ENCODE measurements at places on chromosomes 7 and 10.

GRCh38 chr7:142749218-142749993 lies at the start of gene PRSS1:
Gene PRSS1 (plus strand): TSS chr7:142749472. CDS start chr7:142749485, 13 bp downstream.
- no peak for DNase-seq

- peak; percentile 33 for DNase-seq
Observed at GRCh38 chr7:129091484-129092002, 36.6 kb upstream of the TNPO3 start.

GRCh38 chr10:102633287-102633686 lies 11.0 kb upstream of the TRIM8 start:
- peak; percentile 37 for DNase-seq

- no peak for DNase-seq
Observed at GRCh38 chr10:57579926-57580325, 687.8 kb downstream of the IPMK start.

DNA sequence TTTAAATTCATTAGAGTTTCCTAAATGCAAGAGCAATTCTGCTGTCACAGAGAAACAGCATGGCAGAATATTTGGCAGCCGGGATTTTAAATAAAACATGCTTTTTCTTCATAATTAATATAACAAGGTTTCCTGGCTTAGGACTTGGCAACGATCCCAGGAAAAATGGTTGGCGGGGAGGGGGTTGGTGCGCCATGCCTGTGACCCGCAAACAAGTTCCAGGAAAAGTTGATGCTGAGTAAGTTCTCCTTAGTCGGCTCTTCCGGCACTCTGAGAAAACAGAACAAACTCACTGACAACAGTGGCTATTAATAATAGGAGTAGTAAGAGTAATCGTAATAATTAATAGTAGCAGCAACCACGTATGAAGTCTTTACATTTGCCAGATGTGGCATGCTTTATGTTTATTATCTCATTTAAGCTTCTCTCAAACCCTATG lies 4.6 kb downstream of the HABP2 start:
- no peak for DNase-seq

DNA sequence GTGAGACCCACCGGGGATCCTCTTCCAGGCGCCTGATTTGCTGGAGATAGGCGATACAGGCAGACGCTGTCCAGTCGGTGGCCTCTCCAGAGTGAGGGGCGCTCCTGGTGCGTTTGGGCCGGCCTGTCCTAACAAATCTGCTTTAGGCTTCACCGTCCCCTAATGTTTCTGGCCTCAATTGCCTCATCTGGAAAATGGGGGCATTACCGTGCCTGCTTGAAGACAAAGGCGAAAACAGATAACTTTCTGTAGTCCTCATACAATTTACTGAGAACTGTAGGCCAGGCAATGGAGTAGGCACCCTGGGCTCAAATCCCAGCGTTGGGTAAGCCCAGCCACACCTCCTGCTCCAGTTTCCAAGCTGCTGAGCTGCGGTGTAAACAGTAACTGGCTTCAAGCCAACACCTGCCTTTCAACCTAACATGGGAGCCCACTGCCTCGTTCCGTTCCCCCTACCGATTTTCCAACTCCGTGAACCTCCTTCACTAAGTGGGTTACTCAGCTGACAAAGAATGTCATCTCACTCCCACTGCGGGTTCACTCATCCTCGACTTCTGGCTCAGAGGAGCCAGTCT lies 589 bp upstream of the ZFAND4 start:
- DNase-seq, result no peak

- no peak for DNase-seq
Observed at GRCh38 chr10:102342958-102343357, 52.5 kb upstream of the NFKB2 start.

- no peak for DNase-seq
Observed at GRCh38 chr7:158847451-158847866, 8.9 kb upstream of the DYNC2I1 start.

DNA sequence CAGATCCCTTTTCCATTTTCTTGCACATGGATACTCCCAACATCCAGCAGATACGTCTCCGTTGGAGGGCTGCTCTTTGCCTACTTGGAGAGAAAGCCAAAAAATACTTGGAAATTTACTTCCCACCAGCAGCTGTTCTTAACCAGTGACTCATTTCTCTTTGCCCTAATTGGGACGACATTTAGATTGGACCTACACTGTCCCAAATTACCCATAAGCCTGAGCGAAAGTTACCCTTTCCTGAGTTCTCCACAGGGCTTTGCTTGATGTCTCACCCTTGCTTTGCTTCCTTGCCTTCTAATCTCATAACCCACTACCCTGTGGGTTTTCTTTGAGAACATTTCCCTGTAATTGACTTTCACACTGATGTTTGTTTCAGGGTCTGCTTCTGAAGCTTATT lies 48.1 kb downstream of the SAMD8 start:
- DNase-seq, result no peak

GRCh38 chr10:96695366-96695765 lies 24.9 kb downstream of the PIK3AP1 start:
- DNase-seq, result no peak

GRCh38 chr10:22320591-22321155 lies at the start of gene BMI1:
Gene BMI1 (plus strand): TSS chr10:22321099. CDS start chr10:22326450, 5,351 bp downstream.
- DNase-seq, result peak; percentile 61

- DNase-seq, result no peak
Observed at GRCh38 chr7:157978766-157979165, 608.9 kb downstream of the PTPRN2 start.

GRCh38 chr7:137937202-137937560 lies 64.7 kb downstream of the CREB3L2 start:
- no peak for DNase-seq

- no peak for DNase-seq
Observed at GRCh38 chr7:159328096-159328495, 183.4 kb upstream of the VIPR2 start.

- DNase-seq, result peak; percentile 13
Observed at GRCh38 chr7:99579956-99580777, 17.9 kb upstream of the TMEM225B start.

- no peak for DNase-seq
Observed at GRCh38 chr10:33979195-33979594, 644.7 kb upstream of the NRP1 start.

DNA sequence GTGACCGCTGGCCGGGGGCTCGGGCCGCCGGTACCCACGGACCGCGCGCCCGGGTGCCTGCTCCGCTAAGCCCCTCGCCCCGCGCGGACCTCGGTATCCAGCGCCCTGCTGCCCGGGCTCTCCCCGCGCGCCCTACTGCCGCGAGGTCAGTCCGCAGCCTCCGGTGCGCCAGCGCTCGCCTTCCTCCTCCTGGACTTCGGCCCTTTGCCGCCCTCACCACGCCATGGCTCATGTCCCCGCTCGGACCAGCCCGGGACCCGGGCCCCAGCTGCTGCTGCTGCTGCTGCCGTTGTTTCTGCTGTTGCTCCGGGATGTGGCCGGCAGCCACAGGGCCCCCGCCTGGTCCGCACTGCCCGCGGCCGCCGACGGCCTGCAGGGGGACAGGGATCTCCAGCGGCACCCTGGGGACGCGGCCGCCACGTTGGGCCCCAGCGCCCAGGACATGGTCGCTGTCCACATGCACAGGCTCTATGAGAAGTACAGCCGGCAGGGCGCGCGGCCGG lies 483 bp downstream of the GDF10 start:
- DNase-seq, result no peak

DNA sequence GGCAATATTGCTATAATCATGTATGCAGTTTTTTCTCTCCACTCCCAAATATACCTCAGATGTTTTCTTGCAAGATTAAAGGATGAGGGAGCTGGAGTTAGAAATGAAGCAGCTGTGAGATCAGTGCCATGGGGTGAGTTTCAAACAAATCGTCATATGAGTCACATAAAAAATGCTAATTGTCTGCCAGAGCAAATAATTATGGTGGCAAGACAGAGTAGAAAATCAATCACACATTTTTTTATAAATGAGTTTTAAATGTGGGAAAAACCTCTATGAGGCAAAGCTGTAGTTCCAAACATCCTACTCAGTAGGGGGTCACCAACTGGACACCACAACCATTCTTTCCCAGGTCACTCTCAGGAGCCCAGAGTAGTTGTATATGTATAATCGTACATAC lies 55.3 kb downstream of the CH25H start:
- no peak for DNase-seq

- DNase-seq, result no peak
Observed at GRCh38 chr10:88181902-88182600, 318.6 kb downstream of the PTEN start.

DNA sequence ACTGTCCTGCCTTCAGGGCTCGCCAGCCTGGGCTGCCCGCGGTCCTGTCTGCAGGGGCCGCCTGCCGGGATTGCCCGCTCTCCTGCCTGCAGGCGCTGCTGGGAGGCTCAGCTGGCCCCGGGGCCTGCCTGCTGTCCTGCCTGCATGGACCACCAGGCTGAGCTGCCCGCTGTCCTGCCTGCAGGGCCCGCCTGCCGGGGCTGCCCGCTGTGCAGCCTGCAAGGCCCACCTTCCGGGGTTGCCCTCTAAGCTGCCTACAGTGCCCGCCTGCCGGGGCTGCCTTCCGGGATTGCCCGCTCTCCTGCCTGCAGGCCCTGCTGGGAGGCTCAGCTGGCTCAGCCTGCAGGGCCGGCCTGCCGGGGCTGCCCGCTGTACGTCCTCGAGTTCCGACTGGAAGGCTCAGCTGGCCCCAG lies 164.4 kb downstream of the GLRX3 start:
- DNase-seq, result no peak

DNA sequence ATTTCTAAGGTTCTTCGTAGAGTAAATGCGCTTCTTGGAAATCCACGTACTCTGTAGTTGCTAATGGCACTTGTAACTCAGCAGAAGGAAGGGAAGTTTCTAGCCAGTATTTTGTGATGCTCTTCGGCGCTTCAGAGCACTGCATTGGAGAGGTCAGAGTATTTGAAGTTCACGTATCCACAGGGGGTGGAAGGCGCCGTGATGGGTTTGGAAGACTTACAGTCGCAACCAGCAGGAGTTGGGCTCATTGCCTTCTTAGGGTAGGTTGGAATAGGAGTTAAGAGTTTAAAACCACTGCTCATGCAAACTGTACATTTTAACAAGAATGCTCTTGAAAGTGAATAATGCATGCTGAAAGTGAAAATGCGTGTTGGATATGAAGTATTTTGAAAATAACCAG lies 49.1 kb downstream of the SHH start:
- no peak for DNase-seq

- DNase-seq, result no peak
Observed at GRCh38 chr10:70053218-70053840, 683 bp downstream of the MACROH2A2 start.

DNA sequence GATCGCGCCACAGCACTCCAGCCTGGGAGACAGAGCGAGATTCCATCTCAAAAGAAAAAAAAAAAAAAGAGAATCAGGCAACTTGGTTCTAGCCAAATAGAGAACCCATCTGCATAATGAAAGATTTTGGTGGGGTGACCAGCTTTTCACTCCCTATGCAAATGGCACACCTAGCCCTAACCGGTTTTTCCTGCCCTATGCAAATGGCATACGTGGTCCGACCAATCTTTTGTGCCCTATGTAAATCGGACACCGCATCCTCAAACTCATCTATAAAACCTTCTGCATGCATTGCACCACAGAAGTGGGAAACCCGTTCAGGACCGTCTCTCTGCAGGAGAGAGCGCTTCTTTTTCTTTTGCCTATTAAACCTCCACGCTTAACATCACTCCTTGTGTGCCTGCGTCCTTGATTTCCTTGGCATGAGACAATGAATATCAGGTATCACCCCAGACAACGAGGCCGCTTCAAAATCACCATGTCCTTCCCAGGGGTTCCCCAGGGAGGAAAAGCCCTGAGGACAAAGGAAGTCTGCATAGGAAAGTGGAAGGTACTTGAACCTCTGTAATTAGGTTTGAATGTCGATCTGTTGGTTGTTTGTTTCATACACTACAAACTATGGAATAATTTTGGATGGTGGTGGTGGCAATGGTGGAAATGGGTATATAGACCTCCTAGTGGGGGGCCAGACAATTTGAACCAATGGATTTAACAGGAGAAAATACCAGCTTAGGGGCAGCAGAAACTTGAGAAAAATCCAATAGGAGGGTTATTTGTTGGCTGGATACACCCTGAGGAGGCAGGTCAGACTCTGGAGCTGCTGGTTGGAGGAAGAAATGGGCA lies 396.2 kb downstream of the TYW1 start:
- no peak for DNase-seq

- no peak for DNase-seq
Observed at GRCh38 chr7:37921876-37922275, 1.4 kb downstream of the EPDR1 start.

DNA sequence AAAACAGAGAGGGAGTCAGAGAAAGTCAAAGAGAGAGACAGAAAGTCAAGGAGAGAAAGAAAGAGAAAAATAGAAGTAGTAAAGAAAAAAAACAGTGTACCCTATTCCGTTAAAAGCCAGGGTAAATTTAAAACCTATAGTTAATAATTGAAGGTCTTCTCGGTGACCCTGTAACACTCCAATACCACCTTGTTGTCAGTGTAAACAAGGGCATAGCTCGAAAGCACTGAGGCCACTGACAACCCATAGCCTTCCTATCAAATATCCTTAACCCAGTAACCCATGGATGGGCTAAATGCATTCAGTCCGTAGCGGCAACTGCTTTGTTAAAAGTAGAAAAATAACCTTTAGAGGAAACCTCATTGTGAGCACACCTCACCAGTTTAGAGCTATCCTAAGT lies 100.4 kb downstream of the ZNF467 start:
- DNase-seq, result no peak

DNA sequence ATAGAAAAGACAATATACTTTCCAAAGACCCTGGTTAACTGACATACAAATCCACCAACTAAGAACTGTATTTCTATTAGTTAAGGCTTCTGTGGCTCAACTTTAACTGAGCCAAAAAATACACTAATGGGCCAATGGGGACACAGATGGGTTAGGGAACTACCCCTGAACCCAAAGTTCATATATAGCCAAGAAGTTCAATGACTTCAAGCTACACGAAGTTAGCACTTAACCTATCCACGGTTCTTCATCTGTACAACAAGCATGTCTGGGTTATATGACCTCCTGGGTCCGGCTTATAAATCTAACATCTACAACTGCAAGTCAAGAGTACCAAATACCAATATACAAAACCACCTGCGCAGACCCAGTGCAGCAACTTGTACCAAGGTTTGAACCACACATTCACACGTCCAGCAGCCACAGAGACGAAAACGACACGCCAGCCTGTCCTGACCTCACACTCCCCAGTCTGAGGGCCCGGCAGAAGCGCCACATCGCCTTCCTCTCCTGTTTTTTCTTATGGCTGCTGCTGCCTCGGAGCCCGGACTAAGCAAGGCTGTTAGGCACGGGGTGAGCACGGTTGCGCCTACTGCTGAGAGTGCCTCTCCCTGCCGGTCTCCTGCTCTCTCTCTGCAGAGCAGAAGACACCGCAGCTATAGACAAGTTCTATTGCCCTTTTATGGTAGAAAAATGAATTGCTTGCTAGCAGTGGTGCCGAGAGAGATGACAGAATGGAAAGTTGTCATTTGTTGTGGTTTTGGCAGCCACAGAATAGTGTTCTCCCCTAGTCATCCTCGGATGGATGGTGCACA lies 86.3 kb downstream of the RNF216 start:
- peak; percentile 26 for DNase-seq

DNA sequence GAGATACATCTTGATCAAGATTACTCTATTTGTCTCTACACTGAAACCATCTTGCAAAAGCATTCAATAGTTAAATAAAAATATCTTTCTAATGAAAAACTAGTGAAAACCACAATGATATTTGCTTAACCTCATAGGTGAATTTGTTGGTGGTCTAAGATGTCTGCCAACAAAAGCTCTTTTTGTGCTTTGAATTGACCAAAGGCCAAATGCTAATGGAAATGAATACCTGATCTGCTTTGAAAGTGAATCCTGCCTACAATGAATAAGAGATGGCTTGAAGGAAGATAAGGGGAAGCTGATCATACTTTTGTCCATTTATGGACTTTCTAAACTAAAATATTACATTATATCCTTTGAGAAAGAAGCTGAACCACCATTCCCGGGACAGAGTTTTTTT lies 228.9 kb upstream of the ETV1 start:
- DNase-seq, result no peak

- no peak for DNase-seq
Observed at GRCh38 chr7:3280946-3281656, 20.0 kb upstream of the SDK1 start.
